HCT116 (cell line): ENCODE measurements at places on chromosomes 5 and 9.
A peak's percentile ranks its signal among the peaks of the same experiment; 100 is the strongest.

GRCh38 chr5:170971-171800 is 20.1 kb upstream of the LRRC14B start:
- DNase-seq, result no peak

DNA sequence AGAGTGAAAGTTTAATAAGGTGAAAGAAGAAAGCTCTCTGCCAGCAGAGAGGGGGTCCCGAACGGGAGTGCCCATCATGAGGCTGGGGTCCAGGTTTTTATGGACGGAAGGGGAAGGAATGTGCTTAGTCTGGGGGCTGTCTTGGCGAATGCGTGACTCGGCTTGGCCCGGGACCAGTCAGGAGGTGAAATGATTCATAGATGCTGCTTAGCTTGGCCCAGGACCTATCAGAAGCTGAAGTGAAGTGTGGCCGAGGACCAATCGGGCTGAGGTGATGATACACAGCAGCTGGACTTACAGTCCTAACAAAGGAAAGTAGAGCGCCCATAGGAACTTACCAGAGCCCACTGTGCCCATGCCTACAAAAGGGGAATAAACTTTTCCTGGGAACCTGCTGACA is 3.9 kb upstream of the FKTN start:
- no peak for DNase-seq

GRCh38 chr9:130493021-130493420 is 48.3 kb downstream of the ASS1 start:
- DNase-seq, result no peak

DNA sequence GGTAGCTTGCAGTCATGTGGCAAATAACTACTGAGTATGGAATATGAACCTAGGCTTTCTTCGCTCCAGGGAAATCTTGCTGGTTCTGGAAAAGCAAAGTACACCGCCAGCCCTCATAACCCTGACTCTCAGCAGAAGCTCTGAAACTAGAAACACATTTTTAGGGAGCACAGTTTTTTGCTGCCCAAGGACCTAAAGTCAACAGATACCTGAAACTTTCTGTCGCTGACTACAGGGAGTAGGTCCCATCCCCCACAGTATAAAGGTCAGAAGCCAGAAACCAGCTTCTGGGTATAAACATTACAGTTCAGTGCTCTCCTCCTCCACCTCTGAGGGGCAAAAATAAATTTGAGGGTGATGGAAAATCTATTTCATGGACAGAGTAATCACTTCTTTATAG is 3.0 kb downstream of the ATOX1 start:
- DNase-seq, result no peak

GRCh38 chr9:121743441-121744001 is 92.1 kb downstream of the DAB2IP start:
- DNase-seq, result peak; percentile 56

GRCh38 chr5:142918959-142919635 is 148.9 kb downstream of the ARHGAP26 start:
- no peak for DNase-seq

GRCh38 chr9:102106439-102106838 is 368.0 kb upstream of the GRIN3A start:
- DNase-seq, result no peak

DNA sequence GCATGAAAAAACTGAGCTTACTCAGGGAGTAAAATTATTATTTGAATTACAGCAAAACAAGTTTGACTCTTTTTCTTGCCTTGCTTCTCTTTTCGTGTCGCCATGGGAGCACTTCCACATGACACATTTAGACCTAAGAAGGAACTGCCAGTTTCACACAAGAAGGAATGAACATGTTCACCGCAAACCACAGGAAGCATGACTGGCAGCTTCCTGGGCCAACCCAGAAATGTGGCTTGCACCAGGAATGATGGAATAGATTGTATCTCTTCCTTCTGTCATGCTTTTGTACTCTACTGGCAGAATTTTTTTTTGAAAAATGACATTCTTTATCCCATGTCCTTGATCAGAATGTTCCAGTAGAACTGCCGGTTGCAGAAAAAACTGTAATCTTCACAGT is 32.9 kb upstream of the MAN2A1 start:
- DNase-seq, result no peak

- peak; percentile 37 for DNase-seq
These were observed 48.0 kb upstream of the DMRT3 start for GRCh38 chr9:928363-929042.

DNA sequence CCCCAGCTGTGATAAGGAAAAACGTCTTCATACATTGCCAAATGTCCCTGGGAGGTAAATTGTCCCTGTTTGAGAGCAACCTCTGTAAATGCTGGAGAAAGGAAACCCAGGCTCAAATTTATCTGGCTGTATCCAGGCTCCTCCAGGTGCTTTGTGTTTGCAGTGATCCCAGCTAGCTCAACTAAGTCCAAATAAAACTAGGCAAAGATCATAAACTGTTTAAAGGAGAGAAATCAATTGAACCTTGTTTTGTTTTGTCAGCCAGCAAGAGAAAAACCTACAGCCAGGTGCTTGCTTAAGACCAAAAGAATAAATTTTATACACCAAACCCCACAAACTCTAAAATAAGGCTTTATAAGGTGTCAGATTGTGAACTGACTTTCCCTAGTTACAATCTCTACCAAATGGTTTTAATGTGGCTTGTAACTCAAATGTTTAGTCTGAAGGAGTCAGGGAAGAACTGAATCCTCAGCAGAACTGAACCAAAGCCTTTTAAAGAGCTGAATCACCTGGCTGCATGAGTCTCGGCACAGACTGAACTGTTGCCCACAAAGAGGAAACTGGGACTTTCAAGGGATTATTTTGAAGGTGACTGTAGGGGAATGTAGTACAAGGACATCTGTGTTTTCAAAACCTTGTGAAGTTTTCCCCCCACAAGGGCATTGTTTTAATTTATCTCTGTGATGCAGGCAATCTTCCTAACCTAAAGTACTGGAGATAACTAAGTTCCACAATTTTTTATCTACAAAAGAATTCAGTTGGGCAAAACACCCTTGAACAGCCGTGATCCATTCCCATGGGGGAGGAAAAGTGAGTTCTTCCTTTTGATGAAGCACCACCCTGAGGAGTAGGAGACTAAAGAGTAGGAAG is 201.7 kb upstream of the TARS1 start:
- DNase-seq, result no peak

DNA sequence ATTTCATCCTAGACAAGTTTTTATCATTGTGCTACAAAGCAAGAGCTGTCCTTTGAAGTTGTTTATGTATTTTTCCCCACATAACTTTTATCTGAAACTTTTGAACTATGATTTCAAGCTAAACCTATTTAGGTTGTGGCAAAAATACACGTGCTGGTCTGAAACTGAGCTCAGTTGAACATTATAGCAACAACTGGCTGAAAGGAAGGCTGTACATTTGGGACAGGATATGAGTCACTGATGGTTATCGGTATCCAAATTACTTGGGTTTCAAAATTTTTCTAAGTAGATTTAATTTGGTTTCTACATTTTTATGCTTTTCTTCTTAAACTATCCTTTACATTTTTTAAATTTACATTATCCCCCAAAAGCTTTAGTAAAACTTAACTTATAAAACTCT is 627.3 kb upstream of the NUDT12 start:
- no peak for DNase-seq

DNA sequence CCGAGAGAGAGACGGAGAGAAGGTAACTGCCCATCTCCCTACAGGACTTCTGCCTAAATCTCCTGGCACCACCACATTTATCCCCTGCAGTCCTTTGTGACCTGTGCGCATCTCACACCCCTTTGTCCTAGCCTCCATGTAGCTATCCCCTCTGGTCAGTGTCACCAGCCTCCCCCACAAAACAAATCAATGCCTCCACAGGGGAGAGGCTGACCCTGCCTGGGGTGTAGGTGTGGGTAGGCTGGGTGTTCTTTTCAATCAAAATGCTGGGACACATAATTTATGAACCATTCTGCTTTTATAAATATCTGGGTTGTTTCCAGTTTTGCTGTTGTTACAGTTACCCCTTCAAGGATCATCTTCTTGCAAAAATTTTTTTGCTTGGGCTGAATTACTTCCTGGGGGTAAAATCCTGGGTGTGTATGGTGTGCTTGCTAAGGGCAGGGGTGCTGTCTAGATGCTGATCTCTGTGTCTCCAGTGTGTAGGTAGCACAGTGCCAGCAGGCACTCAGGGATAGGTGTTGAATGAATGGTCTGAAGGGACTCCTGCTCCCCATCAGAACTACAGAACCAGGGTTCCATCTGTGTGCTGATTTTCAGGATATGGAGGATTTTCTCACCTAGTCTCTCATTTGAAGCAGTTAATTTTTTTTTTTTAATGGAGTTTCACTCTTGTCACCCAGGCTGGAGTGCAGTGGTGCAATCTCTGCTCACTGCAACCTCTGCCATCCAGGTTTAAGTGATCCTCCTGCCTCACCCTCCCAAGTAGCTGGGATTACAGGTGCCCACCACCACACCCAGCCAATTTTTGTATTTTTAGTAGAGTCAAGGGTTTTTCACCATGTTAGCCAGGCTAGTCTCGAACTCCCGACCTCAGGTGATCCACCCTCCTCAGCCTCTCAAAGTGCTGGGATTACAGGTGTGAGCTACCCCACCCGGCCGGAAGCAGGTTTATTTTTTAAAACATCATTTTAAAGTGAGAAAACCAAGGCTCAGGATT is at the start of gene GARIN3:
Gene GARIN3 (minus strand): TSS at position 51 of the 1,000 bp plus-strand sequence. CDS start 96 bp downstream, outside the sequence.
- no peak for DNase-seq

GRCh38 chr9:110835859-110836271 is 167.3 kb downstream of the MUSK start:
- DNase-seq, result no peak

DNA sequence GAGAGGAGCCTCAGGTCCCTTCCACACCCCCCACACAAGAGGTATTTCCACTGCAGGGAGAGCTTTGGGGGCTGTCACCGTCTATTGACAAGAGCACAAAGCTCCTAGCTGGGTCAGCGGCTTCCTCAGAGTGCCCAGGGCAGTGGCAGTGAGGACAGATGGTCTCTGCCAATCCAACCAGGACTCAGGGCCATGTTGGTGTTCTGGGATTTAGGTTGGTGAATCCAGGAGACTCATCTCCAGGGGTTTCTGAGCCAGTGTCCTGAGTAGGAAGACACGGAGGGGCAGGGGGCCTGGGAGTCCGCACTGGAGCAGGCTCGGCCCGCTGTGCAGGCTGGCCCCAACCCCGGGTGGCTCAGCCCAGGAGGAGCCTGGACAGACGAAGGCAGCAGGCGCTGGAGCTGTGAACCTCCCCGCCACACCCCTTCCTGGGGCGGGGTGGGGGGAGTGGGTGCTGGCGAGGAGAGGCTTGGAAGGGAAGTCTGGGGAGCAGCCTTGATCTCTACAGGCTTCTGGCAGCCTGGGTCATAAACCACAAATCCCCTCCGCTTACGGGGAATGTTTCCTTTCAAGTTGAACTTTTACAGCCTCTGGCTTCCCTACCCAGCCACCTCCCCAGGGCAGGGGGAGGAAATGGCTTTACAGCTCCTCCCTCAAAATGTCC is 19.6 kb downstream of the CRB2 start:
- no peak for DNase-seq

DNA sequence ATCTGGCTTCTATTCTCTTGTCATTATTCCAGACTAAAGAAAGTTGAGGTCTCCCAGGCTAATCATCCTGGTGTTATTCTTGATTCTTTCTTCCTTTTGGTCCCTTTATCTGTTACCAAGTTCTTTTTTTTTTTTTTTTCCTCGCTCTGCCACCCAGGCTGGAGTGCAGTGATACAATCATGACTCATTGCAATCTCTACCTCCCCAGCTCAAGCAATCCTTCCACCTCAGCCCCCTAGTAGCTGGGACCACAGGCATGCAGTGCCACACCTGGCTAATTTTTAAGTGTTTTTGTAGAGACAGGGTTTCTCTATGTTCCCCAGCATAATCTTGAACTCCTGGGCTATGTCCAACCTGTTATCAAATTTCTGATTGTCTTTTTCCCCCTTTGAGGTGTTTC is 126.6 kb upstream of the DHFR start:
- DNase-seq, result peak; percentile 60

GRCh38 chr9:2208465-2208864 is 193.3 kb downstream of the SMARCA2 start:
- DNase-seq, result no peak

- DNase-seq, result no peak
These were observed 14.7 kb downstream of the SNX2 start for GRCh38 chr5:122789461-122790171.

- DNase-seq, result no peak
These were observed 93.3 kb downstream of the TMEM174 start for GRCh38 chr5:73266176-73266738.

GRCh38 chr5:54942064-54942778 is 43.2 kb downstream of the ESM1 start:
- no peak for DNase-seq

GRCh38 chr9:129398961-129399633 is 221.0 kb upstream of the IER5L start:
- DNase-seq, result no peak

GRCh38 chr9:87665505-87665904 is 60.4 kb upstream of the CTSL start:
- no peak for DNase-seq

- no peak for DNase-seq
These were observed 24.4 kb downstream of the ZCCHC7 start for GRCh38 chr9:37144762-37145161.

GRCh38 chr9:97846347-97846746 is 6.7 kb upstream of the FOXE1 start:
- DNase-seq, result no peak

DNA sequence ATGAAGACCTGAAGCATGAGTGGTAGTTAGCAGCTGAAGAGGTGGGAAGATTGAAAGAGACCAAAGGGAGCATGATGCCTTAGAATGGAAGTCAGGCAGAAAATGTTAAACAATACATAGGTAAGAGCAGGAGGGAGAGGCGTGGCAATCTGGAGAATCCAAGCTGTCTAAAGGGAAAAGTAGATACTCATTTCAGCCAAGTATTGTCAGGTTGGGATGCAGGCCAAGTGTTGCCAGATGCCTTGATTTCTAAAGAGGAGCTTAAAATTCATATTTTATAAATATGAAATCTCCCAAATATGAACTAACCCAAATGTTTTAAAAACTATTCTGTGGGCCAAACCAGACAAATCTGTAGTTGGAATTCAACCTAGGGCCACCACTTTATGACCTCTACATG is 4.2 kb downstream of the PAM start:
- no peak for DNase-seq

GRCh38 chr9:123927625-123928532 is 2.0 kb downstream of the DENND1A start:
- no peak for DNase-seq
